Activated CD8-positive, alpha-beta memory T cell treated with anti-CD3 and anti-CD28 coated beads for 4 hours (primary cell): ENCODE measurements at places on chromosomes 11 and 22.

- no peak for DNase-seq
These were observed 813.3 kb downstream of the OPCML start for GRCh38 chr11:132718711-132719671.

DNA sequence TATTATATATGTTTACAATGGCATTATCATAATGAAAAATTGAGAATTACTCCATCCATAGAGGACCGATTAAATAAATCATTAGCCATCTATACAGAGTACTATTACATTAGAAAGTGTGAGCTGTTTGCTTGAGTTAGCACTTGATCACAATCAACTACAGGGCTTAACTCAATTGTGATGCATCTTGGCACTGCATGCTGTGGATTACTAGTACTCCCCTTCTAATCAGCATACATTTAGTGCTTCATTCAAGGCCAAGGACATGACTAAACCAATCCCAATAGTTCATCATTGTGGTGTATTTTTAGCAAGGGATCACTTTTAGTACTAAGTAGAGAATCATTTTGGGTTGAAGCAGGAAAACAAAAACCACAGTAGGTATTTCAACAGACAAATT lies 23.5 kb upstream of the ARHGAP42 start:
- no peak for DNase-seq

GRCh38 chr11:94835594-94835927 lies 67.4 kb downstream of the AMOTL1 start:
- no peak for DNase-seq

DNA sequence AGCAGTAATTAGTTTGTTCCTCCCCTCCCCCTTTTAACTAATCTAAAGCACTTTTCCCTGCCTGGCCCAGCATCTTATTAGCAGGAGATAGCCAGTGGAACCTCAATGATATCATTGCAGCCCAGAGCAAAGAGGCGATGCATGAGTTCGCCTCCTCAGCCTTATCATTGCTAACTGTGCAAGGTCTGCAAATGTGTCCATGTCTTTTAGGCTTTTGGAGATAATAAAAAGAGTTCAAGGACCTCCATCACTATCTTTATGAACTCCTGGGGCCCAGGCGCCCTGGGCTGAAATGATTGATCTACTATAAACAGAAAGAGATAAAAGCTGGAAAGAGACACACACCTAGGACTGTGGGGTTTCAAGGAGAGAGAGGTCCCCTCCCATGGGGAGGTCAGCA lies 124.2 kb upstream of the TBCEL start:
- DNase-seq: no peak

- DNase-seq: no peak
These were observed 22.9 kb downstream of the USH1C start for GRCh38 chr11:17521106-17521900.
